Lower leg skin (tissue), 4 donors: ENCODE measurements at places on chromosomes 5 and 9. TPM values are rescaled to one million over a fixed set of nuclear protein-coding genes. Genes with fewer than 3 reads are reported as not detected.
A peak's percentile ranks its signal among the peaks of the same experiment; 100 is the strongest.

GRCh38 chr5:82156874-82157273 lies 121.3 kb downstream of the RPS23 start:
- no peak for DNase-seq

GRCh38 chr5:165565911-165566310 lies 2060.5 kb downstream of the MAT2B start:
- no peak for DNase-seq

DNA sequence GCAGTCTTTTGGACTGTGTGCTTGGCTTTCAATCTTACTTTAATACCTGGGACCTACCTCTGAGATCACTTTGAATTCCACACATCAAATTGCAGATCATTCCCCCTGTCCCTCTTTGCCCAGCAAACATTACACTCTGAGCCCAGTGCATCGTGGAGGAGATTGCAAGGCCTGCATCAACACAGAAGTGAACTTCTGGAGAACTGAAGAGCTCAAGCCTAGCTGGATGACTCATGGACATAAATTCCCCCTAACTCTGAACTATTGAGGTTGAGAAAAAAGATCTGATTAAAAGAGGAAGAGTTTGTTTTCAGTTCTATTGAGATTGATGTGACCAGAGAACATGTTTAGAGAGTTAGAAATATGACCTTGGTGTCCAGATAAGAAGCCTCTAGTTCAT lies 316.0 kb upstream of the DMAC1 start:
- DNase-seq = no peak

GRCh38 chr5:153938191-153938842 lies 100.4 kb downstream of the FAM114A2 start:
- no peak for DNase-seq

GRCh38 chr5:124936626-124936933 lies 190.1 kb upstream of the ZNF608 start:
- no peak for DNase-seq

GRCh38 chr9:89036891-89037290 lies 45.6 kb downstream of the S1PR3 start:
- DNase-seq = peak; percentile 82

- no peak for DNase-seq
Measured at GRCh38 chr9:89625721-89626687, 21.2 kb downstream of the GADD45G start.

GRCh38 chr5:129978270-129978669 lies 74.0 kb downstream of the CHSY3 start:
- no peak for DNase-seq

GRCh38 chr9:91162784-91163443 lies 198.8 kb downstream of the AUH start:
- no peak for DNase-seq

DNA sequence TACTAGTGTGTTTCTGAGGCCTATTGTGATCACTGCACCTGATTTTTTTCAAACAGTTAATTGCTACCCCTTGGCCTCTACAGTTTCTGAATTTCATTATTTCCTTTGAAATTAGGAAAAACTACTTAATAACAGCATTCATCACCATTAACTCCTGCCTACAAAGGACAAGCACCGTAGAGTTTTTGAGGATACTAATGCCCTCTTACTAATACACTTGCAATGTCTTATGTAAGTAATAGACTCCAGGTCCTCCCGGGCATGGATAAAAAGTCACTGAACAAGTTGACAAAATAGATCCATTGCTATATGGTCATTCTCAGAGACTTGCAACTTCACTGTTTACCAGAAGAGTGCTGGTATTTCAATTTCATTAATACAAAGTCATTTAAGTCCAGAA lies 1172.5 kb downstream of the CDH12 start:
- DNase-seq = no peak

GRCh38 chr5:74055486-74056106 lies 429.6 kb downstream of the ARHGEF28 start:
- no peak for DNase-seq

DNA sequence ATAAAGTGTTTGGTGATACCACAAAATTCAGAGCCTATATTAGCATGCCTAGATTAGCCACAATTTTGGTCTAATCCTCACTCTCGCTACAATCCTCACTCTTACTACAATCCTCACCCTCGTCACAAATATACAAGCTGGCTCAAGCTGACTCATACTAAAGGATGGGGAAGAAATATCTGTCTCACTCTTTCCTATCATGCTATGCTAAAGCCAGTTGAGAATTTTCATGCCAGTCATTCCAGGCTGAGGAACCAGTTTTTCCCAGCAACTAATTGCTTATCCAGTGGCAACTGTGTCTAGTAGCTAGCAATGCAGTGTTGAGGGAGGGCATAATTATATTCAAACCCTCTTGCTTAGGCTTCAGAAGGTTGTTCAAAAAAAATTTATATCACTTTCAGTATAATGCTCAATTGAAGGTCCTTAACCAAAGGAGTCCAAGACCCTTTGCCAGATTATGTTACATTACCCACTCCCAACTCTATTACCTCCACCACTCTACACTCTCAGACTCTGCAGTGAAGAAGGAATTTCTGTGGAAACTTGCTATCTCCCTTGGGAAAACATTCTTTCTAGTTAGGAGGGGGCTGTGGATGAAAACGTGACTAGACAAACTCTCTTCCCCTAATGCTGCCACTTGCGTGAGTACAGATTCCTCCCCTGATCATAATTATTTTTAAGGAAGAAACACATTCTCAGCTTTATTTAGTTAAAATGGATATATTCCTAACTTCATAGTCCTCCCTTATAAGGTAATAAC lies 810.3 kb upstream of the ACO1 start:
- DNase-seq = no peak

DNA sequence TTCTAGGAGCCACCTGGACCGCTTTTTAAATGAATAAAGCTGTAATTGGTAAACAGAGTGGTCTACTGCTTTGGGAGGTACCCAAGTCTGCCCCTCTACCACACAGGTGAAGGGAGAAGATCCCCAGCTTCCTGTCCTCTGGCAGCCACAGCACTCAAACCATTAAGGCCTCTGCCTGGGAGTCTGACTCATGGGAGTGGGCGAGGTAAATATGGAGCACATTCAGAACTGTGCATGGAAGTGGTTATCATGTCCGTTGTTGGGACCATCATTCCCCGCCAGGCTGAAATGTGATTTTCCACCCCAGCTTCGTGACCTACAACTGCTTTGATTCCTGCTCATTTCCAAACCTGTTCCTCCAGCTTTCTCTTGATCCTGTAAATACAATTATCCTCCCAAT lies 59.5 kb upstream of the ALDH1B1 start:
- no peak for DNase-seq

- DNase-seq = no peak
Measured at GRCh38 chr5:6783787-6784186, 70.6 kb downstream of the TENT4A start.

- no peak for DNase-seq
Measured at GRCh38 chr9:27990524-27990923, 417.2 kb upstream of the C9orf72 start.

DNA sequence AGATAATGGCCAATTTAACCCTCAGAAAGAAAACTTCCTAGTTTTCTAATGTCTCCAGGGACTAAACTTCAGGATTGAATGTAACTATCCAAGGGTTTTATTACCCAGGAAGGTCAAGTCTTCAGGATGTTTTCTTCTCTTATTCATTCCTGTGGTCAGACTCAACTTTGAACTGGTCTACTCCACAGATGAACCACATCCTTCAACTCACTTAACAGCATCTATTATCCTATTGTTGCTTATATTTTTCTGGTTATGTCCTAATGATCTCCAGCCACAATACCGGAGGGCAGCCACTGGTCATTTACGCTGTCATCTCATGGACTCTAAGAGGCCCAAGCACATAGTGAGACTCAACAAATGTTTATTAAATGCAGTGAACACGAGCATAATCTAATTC lies 47.2 kb upstream of the LIFR start:
- no peak for DNase-seq

- DNase-seq = no peak
Measured at GRCh38 chr5:117473165-117473564, 898.5 kb upstream of the SEMA6A start.

DNA sequence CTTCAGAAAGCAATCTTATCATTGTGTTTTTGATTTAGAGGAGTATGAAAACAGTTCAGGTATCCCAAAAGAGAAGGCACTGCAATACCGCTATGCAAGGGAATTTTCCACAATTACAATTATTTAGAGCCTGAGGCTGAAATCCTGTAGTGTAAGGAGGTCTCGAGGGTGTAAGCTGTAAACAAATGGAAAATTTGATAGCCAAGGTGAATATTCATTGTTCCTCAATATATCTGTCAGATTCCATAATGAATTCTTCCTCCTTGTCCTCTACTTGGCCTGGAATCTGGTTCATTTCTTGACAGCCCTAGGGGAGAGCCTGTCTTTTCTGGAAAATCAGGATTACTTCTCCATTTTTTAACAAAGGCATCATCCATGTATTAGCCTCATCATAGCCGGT lies 63.1 kb upstream of the SMARCA2 start:
- no peak for DNase-seq

GRCh38 chr9:20271096-20271495 lies 351.2 kb downstream of the MLLT3 start:
- no peak for DNase-seq

DNA sequence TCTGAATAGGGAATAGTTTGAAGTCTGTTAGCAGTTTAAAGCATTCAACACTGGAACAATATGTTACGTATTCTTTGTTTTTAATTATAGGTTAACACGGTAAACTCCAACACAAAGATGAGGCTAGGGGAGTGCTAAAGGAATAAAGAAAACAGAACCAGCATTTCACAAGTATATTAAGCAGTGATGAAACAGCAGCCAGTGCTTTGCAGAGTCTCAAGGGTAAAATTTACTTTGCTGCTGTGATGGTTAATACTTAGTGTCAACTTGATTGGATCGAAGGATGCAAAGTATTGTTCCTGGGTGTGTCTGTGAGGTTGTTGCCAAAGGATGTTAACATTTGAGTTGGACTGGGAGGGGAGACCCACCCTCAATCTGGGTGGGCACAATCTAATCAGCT lies 30.0 kb upstream of the GSN start:
- DNase-seq = no peak

GRCh38 chr9:37406603-37407401 lies 15.7 kb upstream of the GRHPR start:
- no peak for DNase-seq

DNA sequence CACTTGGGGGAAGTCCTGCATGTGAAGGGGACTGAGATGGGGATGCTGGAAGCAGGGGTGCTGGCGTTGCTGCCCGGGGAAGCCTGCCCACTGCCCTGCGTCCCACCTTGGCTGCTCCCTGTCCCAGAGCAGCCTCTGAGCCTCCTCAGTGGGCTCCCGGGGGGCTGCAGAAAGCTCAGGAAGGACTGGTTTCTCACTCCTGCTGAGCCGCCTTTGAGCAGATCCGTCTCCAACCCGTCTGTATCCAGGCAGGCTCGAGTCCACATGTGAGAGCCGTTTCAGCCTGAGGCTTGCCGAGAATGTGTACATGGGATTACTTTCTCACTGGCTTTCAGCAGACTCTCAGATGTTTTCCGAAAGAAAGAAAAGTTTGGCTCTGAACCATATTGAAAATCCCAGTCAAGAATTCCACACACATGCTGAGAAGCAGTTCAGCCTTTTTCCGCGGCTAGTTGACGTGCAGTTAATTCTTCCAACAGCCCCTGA lies 95.3 kb upstream of the COL5A1 start:
- DNase-seq = no peak

- no peak for DNase-seq
Measured at GRCh38 chr9:89853931-89854330, 249.1 kb downstream of the GADD45G start.

DNA sequence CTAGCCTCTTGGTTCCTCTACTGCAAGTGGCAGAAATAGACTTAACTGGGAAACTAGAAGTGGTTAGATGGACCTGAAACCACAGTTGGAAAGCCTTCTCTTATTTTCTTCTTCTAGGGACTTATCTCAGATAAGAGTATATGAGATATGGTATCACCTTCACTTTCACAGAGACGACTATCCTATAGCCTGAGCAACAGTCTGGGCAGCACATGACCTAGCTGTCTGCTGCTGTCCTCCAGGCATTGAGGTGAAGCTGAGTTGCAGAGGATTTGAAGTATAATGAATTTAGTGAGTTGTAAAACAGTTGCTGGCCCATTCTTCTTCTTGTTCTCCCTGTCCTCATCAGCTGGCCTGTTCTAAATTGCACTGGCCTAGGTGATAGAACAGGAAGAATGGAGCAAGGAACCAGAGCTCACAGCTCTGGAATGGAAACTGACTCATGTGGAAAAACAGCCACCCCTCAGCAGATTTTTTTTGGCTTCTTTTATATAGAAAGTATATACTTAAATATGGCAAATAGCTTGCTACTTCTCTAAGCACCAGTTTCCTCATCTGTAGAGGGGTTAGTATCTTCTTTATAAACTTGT lies 27.8 kb downstream of the RECK start:
- no peak for DNase-seq

GRCh38 chr5:71839096-71839884 lies 120.2 kb downstream of the CARTPT start:
- no peak for DNase-seq

DNA sequence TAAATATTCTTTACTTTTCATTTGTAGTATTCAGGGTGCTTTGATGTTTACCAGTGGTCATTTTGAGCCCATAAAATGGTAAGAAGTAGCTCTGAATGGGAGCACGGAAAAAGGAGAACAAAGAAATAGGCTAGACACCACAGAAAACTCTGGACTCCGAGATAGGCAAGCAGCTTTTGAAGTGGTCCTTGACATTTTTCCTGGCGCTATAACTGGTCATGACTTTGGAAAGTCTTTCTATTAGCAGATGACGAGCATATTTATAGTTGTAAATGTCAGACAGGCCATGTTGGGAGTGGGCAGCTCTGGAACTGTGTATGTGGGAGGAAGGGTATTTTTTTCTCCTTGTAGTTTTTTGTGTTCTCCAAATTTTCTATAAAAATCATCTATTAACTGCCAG lies 126.1 kb upstream of the POC5 start:
- no peak for DNase-seq

DNA sequence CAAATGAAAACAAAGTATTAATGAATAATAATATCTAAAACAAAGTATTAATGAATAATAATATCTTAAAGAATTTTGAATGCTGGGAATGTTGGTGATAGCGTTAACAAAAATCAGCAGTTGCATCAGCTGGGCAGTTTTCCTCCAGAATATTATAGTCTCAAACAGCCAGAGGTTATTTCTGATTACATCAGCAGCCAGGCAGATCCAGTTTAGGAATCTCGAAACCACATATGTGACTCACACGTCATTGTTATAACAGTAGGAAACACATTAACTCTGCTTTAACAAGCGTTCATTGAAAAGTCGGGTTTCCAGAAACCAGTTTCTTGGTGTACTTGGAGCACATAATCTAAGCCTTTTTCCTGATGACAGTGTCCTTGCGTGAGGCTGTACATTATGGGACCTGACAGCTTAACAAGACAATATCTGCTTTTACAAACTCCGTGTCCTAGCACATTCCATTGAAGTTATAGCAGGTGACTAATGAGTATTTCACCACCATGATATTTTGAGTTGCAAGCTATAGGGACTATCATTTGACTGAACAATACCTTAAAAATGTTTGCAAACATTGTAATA lies 559.5 kb upstream of the KLF4 start:
- no peak for DNase-seq

Gene SNCAIP
- total RNA-seq = 13.0 TPM

Gene PCDHB12
- not detected for total RNA-seq

Gene IRX2
- total RNA-seq = 31.6 TPM

Gene ANAPC2
- total RNA-seq = 29.9 TPM

Gene CCL27
- 235 TPM for total RNA-seq

Gene GRXCR2
- total RNA-seq = not detected

Gene CHD1
- total RNA-seq = 41.6 TPM

Gene UQCRQ
- total RNA-seq = 122 TPM

Gene ANKRD31
- total RNA-seq = 0.19 TPM

Gene ZNG1C
- 22.8 TPM for total RNA-seq

Gene CDC42SE2
- 28.3 TPM for total RNA-seq

Gene ADGRD2
- 0.20 TPM for total RNA-seq

Gene LCN15
- not detected for total RNA-seq

Gene LCN9
- not detected for total RNA-seq

Gene HAND1
- not detected for total RNA-seq

Gene AIF1L
- 33.0 TPM for total RNA-seq
